ENCODE measurements at places on chromosomes 2 and 18.

GRCh38 chr2:222919841-222920526, 59.1 kb downstream of the ACSL3 start:
- DNase-seq: peak; percentile 17

DNA sequence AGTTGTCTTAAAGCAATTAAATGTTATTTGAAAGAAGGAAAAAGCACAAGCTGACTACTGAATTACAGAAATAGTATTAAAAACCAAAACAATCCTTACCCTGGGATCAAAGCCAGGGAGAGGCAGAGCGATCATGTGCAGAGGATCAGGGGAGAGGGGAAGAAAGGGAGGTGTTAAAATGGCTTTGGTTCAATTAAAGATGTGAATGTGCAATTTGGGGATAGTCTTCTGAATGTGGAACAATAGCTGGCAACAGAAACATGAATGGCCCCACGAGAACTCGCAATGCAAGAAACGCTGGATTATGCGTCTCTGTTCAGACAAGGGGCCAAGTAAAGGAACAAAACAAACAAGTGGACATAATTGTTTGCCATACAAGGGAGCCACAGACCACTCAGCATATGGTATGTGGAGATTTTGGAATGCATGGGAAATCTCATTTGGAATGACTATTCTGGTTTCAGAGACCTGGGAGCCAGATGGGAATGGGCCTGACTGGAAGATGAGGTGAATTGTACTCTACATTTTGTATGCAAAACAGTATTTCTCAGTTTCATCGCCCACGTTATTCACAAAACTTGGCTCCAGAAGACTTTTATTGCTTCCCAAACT, 155.4 kb downstream of the SLC4A3 start:
- no peak for DNase-seq

- no peak for DNase-seq
These were observed 74.4 kb upstream of the ASB18 start for GRCh38 chr2:236338495-236339184.

GRCh38 chr18:5036523-5036922, 160.5 kb downstream of the AKAIN1 start:
- no peak for DNase-seq

- no peak for DNase-seq
These were observed 148.4 kb upstream of the RAB6C start for GRCh38 chr2:129831018-129831417.

- DNase-seq: no peak
These were observed 107.2 kb upstream of the SPRED2 start for GRCh38 chr2:65539633-65540032.

DNA sequence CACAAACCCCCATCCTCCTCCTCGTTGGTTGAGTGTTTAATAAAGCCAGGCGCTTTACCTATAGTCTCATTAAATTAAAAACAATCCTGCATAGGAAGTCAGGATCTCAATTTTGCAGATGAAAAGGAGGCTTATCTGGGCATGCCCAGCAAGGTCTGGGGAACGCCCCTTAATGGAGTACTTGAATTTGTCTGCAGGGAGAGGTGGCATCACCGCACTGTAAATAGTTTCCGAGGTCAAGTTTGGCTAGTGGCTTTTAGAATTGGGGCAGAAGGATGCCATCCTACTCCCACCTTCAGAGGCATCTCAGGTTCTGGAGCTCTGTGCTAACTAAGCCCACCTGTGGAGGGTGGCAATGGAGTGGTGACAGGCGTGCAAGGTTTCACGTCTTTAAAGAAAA, 149.2 kb downstream of the TGIF1 start:
- peak; percentile 89 for DNase-seq

DNA sequence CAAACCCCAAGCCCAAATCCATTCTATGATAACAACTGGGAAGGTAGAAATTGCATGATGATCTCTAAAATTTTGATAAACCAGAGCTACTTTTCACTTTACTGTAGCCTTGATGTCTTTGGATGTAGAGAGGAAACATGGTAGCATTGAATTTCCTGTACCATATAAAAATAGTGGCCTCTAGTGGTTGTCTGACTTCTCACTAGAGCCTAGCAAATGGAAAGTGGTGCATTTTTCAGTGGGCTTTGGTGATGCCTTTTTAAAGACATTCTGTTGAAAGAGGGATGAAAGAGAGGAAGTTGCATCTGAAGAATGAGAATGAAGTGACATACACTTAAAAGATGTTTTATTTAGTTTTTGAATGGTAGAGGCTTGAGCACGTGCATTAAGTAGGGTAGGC, 662.2 kb downstream of the XIRP2 start:
- peak; percentile 1 for DNase-seq

Measured in hematopoietic multipotent progenitor cell treated with erythropoietin and hydrocortisone succinate and interleukin-3 and kit ligand, for 8 days (in vitro differentiated cells).